Memory B cell (primary cell): ENCODE measurements at places on chromosomes 1 and 21.

DNA sequence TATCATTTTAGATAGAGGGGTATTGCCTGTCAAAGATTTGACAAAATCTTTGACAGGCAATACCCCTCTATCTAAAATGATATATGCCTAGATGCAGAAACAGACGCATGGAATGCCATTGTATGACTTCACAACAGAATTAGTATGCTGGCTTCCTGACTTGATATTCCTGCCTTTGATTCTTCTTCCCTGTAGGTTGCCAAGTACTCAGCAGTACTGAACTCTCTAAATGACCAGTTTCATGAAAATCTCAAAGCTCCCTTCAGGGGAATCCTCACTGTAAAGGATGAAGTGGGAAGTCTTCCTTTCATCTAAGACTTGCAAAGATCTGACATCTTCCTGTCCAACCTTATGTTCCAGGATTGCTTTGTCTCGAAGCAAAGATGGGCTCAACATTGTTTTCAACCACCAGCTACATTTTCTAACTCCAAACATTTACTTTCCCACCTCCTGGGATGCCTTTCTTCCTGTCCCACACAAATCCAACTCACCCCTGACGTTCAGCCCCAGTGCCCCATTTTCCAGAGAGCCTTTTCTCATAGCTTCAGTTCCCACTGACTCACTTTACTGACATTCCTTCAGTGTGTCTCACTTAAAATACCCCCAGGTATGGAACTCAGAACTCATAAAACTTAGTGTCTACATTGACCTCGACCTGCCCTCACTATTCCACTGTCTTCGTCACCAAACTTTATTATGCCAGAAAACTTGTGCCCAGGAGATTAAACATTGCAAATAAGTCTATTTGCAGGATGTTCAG, 67.3 kb upstream of the KCNJ6 start:
- no peak for DNase-seq

DNA sequence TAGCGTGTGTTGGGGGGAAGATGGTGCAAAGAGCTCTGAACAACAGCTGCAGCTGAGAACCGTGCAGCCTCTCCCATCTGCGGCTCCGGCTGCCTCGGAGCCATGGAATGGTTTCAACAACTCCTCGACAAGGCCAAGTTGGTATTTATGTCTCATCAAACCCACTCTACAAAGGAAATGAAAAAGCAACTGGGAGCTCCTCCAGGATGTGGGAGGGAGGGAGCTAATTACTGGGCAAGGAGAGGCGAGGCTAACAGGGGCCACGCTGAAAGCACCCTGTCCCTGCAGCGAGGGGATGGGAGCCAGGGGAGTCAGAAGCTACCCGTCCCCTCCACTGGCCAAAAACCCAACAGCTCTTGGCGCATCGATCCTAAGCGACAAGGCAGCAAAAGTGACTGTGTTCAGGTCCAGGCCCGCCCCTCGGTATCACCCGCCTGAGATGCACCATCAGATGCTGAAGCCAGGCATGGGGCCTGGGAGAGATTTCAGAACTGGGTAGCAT, 63.1 kb downstream of the ACOT7 start:
- DNase-seq = no peak

DNA sequence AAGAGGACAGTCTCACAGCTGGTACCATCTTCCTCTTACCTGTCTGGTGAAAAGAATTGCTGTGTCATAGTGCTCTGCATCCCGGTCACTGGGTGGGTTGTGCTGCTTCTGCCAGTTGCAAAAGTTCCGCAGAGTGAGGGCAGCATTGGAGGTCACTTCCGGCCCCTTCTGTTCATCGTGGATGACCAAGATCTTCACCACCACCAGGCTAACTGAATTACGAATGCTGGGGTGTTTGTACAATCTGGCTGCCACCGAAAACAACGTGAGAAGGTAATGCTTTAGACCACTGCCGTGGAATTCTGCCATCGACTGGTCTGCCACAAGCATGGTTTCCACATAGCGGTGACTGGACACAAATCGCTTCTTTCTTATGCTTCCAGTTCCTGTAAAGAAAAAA, 2.9 kb downstream of the ADAMTS1 start:
- DNase-seq = no peak

DNA sequence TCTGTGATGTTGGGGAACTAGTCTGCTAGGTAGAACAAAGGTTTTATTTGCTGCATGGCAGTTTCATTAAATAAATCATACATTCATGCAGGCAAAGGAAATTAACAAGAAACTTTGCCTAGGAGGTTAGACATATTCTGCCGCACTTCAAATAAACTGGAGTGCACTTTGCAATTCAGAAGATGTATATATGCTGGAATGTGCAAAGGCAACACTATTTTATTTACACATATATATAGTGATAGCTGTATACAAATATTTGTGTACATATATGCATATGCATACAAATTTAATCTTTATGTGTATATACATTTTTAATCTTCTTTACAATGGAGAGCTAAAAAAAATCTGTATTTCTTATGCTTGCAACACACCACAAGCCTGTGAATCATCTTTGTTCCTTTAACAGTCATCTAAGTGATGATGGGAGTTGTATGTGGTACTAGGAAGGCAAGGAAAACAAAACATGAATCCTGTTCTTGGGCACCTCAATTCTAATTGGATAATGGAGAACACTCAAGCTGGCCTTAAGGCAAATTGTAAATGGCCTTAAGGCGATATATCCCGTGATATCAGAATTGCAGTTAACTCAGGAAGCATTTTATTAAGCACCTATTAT, 605.8 kb upstream of the CAMK1G start:
- no peak for DNase-seq

- DNase-seq = no peak
These were observed 1.3 kb upstream of the PDE4B start for GRCh38 chr1:65791396-65791795.

- DNase-seq = no peak
These were observed 28.5 kb downstream of the ECE1 start for GRCh38 chr1:21261551-21262292.

GRCh38 chr1:161946071-161946987, 77.3 kb downstream of the OLFML2B start:
- DNase-seq = no peak
